ENCODE measurements at places on chromosomes 4 and X.

DNA sequence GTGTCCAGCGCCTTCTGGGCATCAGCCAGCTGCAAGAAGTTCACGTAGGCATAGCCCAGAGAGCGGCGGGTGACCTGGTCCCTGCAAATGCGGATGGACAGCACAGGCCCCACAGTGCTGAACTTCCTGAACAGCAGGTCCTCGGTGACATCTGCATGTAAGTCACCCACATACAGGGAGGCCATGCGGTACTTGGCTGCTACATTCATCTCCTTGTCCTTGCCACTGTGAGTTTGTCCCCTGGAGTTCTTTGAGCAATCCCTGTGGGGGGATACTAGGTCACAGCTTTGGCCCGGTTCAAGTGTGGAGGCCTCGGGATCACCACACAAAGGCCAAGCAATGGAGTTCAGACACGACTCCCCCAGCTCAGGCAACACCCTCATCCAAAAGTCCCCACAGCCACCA lies 776 bp downstream of the PABPC4L start:
- DNase-seq = no peak

- DNase-seq = no peak
Measured at GRCh38 chrX:13581554-13581953, 12.2 kb downstream of the EGFL6 start.

DNA sequence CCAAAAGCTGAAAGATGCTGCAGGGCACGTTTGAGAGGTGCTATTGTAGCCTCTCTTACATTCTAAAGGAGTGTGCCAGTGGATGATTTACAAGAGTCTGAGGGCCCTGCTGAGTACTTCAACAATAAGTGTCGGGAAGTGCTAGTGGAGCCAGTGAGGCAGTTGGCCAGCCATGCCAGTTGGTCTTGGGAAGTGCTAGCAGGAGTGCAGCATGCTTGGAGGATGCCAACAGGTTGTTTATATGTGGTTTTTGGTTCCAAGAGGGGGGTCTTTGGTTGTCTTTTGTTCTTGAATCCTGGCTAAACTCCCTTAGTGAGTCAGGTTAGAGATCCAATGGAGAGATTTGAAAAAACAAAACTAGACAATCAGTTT lies 335.3 kb downstream of the PABPC4L start:
- no peak for DNase-seq

DNA sequence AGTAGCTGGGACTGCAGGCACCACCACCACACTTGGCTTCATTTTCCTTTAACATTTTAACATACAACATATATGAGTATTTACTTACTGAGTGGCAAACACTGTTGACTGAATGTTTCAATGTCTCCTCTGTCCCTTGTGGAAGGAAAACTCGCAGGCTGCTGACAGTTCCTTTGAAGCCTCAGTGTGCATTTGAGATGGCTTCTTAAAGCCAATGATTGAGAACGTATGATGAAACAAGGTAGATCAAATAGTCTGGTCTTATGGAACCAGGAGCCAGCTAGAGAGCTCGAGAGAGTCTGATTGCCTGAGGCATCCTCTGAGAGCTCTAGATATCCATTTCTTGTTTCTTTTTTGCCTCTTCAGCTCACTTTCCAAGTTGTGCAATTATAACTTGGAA lies 43.0 kb upstream of the PDLIM3 start:
- DNase-seq = no peak

- DNase-seq = no peak
Measured at GRCh38 chrX:52988985-52989917, 30.9 kb upstream of the FAM156A start.

DNA sequence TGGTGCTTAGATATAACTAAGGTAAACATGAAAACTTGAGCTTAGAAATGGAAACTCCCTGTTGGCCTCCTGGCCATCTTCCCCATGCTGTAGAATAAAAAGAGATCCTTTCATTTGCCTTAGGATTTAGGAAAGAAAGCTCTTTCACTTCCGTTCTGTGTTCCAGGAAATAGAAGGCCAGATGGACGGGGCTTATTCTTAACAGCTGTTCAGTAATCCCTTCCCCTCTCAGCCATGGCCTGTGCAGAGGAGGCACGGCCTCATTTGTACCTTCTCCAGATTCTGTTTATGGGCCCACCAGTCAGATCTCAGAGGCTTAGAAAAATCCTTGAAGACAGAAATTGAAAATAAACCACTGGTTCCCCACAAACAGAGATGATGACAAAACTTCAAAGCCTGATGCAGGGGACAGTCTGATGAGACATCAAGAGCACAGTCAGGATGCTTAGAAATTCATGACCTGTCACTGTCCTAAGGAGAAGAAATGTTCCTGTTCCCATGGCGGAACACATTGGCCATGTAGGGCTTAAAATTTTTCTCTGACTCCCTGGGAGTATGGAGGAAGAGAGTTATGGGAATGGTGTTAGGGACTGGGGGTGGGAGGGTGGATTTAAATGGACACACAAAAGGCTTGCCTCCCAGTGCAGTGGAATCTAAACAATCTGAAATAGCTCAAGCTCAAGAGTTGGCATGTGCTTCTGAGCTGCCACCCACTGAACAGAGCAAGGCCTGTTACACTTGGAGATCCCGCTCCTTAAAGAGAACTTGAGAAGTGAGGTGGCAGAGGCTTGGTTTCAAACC lies 188.8 kb downstream of the SOWAHB start:
- DNase-seq = no peak

DNA sequence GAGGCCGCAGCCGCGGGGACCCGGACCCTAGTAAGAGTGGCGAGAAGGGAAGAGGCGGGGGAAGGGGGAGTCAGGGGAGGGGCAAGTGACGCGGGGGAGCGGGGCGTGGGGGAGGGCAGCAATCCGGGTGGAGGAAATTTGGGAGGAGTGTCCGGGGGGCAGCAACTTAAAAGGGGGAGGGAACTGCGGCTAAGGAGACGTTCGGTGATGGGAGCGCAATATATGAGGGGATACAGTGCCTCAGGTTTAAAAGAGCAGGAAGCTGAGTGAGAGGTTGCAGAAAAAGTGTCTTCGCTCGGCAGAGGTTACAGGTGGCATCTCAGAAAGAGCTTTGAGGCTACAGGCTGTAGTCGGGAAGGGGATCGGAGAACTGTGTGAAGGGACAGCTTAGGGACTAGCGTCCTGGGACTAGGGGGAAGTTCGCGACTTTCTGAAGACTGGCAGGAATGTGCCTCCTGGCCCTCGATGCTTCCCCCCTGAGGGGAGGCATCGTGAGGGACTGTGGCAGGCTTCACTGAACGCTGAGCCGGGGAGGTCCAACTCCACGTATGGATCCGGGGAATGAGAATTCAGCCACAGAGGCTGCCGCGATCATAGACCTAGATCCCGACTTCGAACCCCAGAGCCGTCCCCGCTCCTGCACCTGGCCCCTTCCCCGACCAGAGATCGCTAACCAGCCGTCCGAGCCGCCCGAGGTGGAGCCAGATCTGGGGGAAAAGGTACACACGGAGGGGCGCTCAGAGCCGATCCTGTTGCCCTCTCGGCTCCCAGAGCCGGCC lies 519 bp downstream of the FOXO4 start:
- no peak for DNase-seq

DNA sequence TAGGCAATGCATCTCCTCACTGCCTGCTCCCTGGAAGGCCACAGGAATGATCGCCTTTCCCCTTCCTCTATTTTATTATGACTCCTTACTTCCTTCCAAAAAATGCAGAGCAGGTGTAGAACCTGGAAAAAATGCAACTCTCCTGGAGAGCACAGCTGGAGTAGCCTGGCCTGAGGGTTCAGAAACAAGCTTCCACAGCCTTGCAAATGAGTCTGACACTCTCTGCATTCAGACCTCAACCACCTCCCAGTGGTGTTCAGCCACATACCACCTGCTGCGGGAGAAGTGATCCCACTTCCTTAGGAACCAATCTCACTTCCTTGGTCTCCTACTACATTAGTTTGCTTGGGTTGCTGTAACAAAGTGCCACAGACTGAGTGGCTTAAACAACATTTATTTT lies 368.1 kb upstream of the NOCT start:
- no peak for DNase-seq

GRCh38 chrX:125769628-125770027 lies 396.5 kb downstream of the DCAF12L2 start:
- DNase-seq = no peak

DNA sequence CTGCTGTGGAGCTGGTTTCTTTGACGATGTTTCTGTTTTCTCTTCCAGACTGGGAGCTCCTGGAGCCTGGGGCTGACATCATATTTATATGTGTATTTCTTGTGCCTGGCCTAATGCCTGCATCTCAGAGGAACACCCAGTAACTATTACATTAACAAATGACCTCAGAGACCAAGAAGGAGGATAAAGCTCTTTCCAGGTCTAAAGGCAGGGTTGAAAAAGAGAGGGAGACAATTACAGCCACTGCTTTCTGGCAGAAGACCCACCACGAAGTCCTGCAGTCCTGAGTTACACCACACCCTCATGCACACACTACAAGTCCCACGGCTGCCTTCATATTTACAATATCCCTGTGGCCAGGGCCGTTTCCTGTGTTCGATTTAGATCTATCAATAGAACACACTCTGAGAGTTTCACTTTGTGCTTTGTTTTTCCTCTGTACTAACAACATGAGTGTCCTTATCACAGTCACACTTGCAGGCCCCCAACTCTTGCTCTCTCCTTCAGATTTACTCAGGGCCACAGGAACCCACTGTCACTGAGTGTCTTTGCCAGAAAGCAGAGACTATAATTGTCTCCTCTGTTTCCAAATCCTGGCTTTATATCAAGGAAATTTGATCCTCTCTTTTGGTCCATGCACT lies 535.5 kb downstream of the MID1IP1 start:
- no peak for DNase-seq

GRCh38 chr4:337143-337931 lies at the start of gene ZNF141:
Gene ZNF141 (plus strand): TSS chr4:337814. CDS start chr4:337984, 170 bp downstream.
- DNase-seq = peak; percentile 73

GRCh38 chr4:104279744-104280143 lies 214.9 kb downstream of the CXXC4 start:
- no peak for DNase-seq

- no peak for DNase-seq
Measured at GRCh38 chr4:176030391-176030790, 35.2 kb upstream of the WDR17 start.

DNA sequence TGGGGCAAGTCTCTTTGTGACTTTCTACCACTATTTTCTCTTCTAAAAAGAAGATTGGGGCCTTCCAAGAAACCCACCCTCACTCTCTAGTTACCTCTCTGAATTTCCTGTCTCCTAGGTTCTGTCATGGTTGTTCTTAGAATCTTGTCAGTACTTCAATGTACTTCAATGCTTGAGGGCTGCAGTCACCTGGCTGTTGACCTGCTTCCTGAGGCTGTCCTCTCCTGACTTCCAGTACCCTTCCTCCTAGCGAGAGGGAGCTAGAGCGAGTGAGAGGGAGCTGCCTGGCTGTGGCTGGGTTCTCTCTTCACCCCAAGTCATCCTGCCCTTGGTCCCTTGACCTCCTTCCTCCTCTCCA lies 17.7 kb downstream of the CD99L2 start:
- no peak for DNase-seq

DNA sequence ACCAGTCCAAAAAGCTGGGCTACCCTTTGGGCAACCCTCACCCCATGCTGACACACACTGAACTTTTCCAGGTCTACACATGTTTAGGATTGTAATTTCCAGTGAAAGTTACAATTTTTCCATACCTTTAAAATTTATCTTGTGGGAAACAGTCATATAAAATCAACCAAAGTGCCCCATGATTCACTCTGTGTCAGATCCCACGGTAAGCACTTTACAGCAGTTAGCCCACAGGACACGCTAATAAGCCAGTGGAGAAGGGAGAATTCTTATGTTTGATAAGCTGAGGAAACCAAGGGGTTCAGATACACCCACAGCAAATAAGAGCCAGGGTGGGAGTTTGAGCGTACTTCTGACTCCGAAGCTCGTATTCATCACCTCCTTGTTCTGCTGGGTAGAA lies 72.4 kb upstream of the TBL1X start:
- DNase-seq = no peak

- DNase-seq = no peak
Measured at GRCh38 chrX:134396174-134396573, 63.8 kb upstream of the HPRT1 start.

All from stimulated activated CD8-positive, alpha-beta memory T cell treated with anti-CD3 and anti-CD28 coated beads, Interleukin-7, amount 100 ng/mL, for 24 hours (primary cell).